ENCODE measurements at places on chromosomes 7 and 10.

DNA sequence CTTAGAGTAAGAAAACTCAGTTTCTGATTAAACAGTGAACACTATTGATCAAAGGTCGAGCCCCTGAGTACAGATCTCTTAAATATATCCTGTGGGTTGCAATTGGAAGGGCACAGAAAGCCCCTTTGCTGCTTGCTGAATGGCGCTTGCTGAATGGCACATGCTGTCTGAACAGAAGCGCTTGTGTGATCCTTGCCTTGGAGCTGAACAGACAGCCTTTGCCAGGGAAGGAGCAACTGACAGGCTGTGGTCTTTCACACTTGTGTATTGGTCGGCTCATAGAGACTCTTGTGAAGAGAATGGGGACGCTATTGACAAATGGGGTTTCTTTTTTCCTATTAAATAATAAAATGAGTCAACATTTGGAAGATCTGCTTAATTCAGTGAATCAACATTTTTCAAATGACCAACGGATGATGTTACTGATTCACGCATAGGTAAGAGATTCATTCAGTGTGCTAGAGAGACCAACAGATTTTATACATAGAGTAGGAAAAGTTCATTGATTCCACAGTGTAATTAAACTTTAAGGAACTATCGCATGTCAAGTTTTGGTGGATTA lies 99.4 kb upstream of the TNS3 start:
- DNase-seq: no peak

GRCh38 chr10:110901954-110902819 lies 16.8 kb downstream of the BBIP1 start:
- no peak for DNase-seq

GRCh38 chr10:114397651-114398145 lies 6.6 kb downstream of the AFAP1L2 start:
- DNase-seq: no peak

- no peak for DNase-seq
These were observed 64.1 kb downstream of the P4HA1 start for GRCh38 chr10:73032536-73032935.
